ENCODE measurements at places on chromosomes 11 and 22.

GRCh38 chr11:39192671-39193070 lies 2266.8 kb downstream of the LRRC4C start:
- DNase-seq = no peak

DNA sequence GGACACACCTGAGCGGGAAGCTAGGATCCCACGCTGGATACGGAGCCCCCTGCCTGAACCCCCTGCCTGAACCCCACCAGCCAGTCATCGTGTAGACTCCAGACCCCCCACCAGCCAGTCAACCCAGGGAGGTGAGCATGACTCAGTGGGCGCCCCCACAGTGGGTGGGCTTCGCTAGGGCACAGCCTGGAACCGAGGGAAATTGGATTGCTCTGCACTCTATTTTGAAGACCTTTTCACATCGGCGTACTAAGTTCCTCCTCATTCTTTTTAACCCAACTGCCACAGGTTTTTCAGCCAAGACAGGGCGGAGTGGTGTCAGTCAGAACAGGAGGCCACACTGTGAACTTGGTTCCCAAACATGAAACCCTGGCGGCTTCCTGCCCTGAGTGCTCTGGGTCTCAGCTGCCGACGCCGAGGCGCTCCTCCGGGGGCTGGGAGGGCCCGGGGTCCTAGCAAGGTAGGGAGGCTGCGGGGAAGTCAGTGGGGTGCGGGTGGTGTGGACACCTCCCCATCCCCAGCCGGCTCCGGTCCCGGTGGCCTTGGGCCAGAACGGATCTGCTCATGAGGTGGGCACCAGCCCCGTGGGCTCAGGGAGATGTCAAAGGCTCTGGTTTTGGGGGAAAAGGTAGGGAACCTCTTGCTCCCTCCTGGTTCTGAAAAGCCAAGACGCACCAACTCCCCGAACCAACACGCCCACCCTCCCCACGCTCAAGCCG lies 57.0 kb downstream of the BRD1 start:
- no peak for DNase-seq

DNA sequence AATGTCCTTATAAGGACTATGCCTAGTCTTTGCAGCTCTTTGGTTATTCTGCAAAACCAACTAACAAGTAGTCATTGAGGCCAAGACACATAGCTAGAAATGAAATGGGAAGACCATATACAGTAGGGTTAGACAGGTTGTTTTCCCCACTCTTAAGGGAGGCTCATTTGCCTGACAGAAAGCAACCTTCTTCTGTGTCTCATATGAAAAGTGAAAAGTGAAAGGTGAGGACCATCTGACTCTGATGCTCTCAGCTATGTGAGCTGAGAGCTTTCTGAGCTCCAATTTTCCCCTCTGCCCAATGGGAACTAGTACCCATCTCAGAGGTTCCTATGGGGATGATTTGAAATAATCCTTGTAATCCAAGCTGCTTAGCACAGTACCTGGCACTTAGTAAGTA lies 142.0 kb upstream of the BDNF start:
- no peak for DNase-seq

DNA sequence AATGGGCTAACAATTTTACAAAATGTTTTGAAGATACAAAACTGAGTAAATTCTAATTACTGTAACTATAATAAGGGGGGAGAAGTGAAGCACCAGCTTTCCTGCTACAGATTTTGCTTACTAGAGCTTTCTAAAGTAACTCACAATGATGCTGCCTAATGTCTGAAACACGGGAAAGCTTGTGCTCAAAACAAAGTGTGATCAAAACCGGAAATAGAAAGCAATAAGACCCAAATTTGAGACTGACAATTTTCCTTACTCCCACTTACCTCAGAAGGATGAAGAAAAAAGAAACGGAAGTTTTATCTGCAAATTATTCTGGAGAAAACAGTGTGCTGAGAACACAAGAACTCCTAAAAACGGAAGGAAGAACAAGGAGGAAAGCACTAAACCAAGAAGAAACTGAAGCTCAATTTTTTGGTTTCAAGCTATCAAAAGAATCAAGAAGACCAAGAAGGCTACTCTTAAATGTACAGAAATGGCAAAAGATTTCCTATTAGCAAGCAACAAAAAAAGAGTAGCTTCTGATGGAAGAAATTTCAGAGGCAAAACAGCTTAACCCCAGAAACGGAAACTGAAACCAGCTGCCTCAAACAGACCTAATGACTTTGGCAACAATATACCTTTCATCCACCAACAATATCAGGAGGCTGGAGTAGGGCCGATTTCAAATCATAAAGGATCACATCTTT lies 33.4 kb downstream of the AMBRA1 start:
- no peak for DNase-seq

DNA sequence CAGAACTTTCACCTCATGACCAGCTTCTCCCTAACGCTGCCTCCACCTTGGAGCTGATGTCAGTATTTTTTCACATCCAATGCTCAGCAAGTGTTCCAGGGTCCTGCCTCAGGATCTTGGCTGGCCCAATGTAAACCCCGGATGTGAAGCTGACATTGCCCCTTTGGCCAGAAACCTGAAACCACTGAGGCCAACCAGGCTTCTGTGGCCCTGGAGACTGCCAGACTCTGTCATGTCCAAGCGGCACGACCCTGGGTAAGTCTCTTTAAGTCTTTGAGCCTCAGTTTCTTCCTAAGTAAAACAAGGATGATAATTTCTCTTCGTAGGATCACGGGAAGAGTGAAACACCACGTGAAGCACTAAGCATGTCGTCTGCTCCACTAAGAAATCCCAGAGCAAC lies 22.8 kb downstream of the SERPIND1 start:
- no peak for DNase-seq

DNA sequence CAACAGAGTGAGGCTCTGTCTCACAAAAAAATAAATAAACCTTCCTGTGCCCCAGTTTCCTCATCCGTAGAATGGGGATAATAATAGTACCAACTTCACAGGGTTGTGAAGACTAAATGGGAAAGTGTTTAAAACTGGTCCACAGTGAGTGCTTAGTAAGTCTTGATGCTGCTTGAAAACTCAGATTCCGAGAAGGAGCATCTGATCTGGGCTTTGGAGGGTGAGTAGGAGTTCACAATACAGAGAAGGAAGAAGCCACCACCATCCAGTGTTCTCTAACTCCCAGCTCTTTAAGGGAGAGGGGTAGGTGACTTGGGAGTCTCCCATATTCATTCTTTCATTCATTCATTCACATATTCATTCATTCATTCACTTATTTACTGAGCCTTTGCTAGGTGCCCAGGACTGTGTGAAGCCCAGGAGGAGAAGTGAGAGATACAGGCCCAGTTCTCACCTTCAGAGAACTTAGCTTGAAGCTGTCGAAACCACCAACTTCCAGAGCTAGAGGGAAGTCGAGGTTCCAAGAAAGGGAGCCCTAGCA lies 17.7 kb downstream of the CYTH4 start:
- DNase-seq = no peak

DNA sequence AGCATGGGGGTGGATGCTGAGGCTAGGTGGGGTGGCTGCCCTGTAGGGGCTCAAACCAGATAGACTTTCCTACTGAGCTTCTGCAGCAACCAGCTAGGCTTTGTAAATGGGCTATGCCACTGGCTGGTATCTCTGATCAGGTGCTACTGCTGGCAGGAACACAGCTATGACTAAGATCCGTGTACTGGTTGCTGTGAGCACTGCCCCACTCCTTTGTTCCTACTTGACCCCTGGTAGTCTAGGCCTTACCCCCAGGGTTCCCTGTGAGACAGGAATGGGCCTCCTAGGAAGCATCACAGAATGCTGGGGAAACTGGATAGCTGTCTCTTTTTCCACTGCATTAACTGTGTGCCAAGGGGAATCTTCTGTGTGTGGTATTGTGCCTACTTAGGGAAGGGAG lies 58.4 kb upstream of the GAB2 start:
- DNase-seq = no peak

- no peak for DNase-seq
Measured at GRCh38 chr11:69983897-69984438, 94.1 kb upstream of the ANO1 start.

DNA sequence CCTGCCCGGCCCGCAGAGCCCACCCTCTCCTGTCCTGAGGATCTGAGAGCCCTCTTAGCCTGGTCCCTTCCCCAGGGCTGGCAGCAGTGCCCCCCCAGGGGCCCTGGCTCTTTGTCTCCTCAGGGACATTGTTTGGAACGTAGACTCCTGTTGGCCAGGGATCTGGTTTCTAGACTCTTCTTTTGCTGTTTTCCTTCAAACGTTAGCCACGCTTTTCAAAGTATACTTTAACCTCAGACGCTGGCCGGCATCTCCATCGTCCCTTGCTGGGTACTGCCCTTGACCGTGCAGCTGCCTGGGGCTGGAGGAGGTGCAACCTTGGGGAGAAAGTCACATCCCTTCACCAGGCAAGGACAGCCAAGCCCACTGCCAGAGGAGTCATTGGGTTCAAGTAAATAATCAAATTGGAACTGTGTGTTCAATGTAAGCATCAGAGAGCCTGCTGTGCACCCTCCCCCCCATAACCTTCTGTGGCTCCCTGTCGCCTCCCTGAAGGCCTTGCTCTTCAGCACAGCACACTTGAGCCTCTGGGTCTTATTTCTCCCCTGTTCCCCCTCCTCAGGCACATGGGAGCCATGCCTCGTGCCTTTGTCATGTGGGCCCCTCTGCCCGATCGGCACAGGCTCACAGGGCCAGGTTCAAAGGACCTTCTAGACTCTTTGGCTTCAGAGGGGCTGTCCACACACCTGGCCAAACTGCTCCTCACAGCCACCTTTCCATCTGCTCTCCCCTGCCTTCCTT lies 21.8 kb upstream of the WNT7B start:
- DNase-seq = no peak

DNA sequence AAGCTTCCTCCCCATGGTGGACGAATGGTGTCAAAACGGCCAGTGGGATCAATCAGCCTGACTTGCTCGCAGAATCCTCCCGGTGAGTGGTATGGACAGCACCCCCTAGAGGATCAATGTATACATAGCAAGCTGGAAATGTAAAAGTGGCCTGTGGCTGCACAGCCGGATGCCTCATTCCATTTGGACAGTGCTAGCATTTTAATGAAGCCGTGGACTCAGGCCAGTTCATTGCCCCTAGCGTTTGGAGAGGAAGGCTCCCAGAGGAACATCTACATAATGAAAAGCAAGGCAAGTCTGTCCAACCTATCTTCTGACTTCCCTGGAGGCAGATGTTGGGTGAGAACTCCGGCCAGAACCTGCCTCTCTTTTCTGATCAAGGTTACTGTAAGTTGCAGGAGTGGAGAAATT lies 942.3 kb downstream of the NTM start:
- DNase-seq = no peak

Data from T-helper 9 cell (primary cell).